GM10248 (cell line): ENCODE measurements at places on chromosomes 5 and 9.

DNA sequence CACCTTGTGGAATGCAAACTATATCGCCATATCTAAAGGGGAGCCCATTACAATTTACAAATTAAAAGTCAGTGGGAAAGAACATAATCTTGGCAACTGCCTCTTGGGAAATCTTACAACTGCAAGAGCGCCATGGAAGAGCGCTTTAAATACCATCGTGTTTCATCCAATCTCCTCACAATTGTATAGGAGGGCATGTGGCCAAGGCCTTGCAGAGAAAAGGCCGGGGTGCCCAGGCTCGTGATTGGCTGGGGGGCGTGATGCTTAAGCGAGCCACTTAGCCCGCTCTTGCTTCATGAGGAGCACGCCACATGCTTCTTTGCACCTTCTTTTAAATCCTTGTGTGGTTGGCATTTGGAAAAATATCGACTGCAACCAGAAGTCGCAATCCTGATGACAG, 69.8 kb upstream of the NFIB start:
- DNase-seq = no peak

- no peak for DNase-seq
Measured at GRCh38 chr9:35619800-35620158, 1.6 kb upstream of the CD72 start.

DNA sequence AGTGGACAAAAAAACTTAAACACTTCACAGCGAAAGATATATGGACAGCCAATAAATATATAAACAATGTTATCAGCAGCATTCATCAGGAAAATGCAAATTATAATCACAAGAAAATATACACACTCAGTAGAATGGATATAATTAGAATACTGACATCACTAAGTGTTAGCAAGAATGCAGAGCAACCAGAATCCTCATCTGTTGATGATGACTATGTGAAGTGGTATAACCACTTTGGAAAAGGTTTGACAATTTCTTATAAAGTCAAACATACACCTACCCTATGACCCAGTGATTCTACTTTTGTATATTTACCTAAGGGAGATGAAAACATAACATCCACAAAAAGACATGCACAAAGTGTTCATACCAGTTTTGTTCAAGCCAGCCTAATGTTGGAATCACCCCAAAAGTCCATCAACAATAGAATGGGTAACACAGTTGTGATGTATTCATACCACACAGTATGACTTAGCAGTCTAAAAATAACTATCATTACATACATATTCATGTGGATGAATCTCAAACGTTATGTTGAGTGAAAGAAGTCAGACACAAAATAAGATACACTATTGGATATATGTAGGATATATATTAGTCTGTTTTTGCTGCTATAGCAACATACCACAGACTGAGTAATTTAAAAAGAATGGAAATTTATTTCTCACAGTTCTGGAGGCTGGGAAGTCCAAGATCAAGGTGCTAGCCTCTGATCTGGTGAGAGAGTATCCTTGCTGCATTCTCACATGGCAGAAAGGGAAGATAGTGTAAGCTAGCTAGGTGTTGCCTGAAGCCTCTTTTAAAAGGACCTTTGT, 148.8 kb upstream of the ADAMTSL1 start:
- no peak for DNase-seq

DNA sequence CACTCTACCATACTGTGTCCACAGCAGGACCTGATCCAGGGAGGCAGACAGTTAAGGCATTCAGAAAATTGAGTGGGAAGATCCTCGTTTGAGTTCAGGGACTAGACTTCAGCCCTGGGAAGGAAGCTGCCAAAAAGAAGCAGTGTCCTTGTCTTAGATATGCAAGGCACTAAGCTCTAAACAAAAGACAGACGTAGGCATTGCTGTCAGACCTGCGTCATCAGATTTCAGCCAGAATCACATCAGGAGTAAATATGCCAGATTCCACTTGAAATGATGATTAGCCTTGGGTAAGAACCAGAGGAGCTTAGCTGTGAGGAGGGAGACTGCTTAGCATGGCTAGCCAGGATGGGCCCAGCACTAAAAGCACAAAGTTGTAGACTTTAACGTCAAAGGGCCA, 56.7 kb downstream of the MAMDC2 start:
- DNase-seq = no peak

- DNase-seq = no peak
Measured at GRCh38 chr5:13325765-13326164, 618.7 kb downstream of the DNAH5 start.

DNA sequence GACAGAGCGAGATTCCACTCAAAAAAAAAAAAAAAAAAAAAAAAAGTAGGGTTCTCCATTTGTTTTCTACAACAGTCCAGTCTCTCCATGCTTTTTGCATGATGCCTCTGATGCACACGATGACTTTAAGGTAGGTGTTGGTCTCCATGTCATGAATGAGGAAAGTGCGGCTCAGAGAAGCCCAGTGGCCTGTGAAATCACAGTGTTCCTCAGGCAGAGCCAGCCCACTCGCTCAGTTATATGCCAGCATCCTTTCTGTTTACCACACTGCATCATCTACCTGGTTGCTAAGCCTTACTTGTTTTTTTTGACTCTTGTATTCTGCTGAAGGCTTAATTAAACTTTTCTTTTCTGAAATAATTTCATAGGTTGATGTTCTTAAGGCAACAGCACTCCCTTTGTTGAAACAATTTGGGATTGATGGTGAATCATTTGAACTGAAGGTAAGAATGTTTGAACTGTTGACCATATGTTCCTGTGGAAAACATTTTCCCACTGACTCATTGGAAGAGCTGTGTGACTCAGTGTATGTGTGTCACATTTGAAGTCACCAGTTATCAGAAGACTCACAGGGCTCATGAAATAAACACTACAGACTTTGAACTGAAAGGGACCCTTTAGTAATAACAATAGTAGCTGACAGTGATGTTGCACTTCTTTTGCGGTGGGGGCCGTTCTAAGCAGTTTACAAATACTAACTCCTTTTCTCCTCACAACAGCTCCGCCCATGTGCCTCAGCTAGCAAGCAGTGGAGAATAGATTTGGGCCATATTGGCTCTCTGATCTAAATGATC, 40.2 kb downstream of the RCL1 start:
- no peak for DNase-seq

DNA sequence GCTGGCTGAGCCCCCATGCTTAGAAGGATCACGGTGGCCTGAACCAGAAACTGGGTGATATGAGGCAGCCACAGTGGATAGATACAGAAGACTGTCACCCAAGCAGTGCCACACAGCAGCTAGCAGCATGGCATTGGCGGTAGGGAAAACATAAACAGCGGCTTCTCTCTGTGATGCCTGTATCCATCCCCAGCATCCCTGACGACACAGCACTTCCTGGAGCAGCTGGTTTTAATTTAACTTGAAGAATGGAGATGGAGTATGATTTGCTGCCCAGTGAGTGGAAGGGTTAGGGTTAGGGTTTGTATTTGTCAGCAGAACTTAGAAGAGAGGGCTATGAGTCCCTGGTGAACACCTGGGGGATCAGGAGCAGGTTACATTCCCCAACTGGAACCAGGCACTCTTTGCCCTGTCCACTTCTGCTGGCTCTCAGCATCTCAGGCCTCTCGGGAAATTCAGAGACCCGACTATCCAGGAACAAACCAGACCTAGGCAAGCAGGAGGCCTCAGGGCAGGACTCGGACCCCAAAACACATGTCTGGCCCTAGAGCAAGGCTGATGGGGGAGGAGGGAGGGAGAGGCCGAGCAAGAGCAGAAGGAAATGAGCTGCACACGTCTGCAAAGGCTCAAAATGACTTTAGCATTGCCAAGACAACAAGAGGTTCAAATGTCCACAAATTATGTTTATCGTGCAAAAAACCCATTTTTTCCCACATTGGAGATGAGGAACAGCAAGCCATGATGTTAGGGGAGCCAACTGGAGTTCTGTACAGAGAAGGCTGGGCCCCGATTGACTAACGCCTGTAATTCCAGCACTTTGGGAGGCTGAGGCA, 6.5 kb upstream of the GGTA1 start:
- DNase-seq = no peak
